ENCODE measurements at places on chromosomes 6 and 20.

- no peaks in the 10 kb centered on the region for H3K4me1 ChIP-seq
- DNase-seq = no peak
- H3K4me3 ChIP-seq = no peak overlapping the region
- no peaks in the 10 kb centered on the region for H3K27me3 ChIP-seq
- no peaks in the 10 kb centered on the region for H3K36me3 ChIP-seq
- peak overlapping the region; percentile 36 for H3K27ac ChIP-seq
Measured at GRCh38 chr6:119446115-119446554, 96.6 kb upstream of the MAN1A1 start.

DNA sequence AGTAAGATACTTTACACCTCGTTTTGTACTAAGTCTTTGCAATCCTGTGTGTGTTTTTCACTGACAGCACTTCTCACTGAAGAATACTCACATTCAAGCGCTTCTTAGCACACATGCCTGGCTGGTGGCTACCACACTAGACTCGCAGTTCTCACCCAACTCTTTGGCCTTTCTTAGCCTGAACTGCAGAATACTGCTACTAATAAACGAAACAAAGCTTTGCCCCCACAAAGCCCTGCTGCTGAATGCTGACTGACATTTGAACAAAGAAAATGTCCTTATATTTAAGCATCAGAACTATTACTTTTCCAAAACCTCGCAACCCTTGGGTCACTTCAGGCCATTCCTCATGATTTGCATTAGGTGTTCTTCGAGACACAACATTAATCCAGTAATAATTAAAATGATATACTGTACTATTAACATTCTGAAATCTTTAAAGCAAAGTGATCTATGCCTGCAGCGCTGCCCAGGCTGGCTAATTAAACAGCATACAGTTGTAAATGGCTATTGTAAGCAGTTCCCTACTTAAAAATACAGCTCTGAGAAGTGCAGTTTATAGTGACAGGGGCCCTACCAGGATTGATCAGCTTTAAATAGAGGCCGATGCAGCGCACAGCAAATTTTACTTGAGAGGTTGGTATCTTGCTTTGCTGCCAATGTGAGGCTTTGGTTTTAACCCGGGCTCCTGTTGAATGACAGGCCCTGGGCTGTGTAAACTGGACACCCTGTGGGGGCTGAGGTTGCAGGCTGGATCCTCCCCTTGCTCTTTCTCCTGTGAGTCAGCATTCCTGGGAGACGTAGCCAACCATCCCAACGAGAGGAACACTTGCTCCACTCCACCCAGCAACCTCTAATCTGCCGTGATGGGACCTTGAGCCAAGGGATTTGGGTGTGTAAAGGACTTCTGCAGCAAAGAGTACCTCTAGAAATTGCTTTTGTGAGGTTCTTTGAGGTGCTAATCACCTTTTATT lies 899.0 kb downstream of the TFAP2A start:
- no peaks in the 10 kb centered on the region for H3K36me3 ChIP-seq
- H3K4me1 ChIP-seq = no peaks in the 10 kb centered on the region
- no peak overlapping the region for H3K4me3 ChIP-seq
- H3K27me3 ChIP-seq = no peaks in the 10 kb centered on the region
- no peak for DNase-seq
- no peak overlapping the region for H3K27ac ChIP-seq

DNA sequence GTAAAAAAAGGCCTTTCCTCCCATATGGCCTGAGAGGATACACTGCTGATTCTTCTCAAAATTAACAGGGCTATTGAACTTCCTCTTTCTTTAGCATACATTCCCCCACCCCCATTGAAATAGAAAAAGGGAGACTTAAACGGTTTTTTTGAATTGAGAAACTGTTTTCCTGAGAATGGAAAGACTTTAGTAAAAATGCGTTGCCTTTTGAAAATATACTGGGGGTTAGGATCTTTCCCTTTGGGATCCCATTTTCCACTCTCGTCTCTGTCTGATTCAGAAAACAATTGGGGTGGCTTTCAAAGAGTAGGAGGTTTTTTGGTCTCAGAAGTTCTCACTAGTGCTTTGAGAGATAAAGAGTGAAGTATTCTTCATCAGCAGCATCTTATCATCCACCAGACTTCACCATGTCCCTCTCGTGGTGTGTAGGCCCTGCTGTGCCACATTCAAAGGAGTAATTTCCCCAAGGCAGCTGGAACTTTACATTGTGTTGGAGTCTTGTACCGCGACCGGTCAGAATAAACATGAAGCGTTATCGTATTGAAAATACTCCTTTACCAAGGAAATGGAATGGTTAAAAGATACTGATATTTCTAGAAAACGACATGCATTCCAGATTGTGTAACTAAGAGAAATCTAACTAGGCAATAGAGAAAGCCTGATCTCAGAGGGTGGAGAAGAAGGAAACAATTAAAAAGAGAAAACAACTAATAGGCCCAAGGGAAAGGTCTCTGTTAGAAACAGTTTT lies 10.6 kb downstream of the MYB start:
- H3K36me3 ChIP-seq = no peaks in the 10 kb centered on the region
- DNase-seq = no peak
- no peak overlapping the region for H3K4me3 ChIP-seq
- no peaks in the 10 kb centered on the region for H3K4me1 ChIP-seq
- no peak overlapping the region for H3K27ac ChIP-seq

GRCh38 chr6:72975352-72975752 lies 249.9 kb downstream of the KHDC1L start:
- H3K27ac ChIP-seq = peak overlapping the region; percentile 6
- no peaks in the 10 kb centered on the region for H3K36me3 ChIP-seq
- DNase-seq = no peak
- no peaks in the 10 kb centered on the region for H3K4me1 ChIP-seq
- no peak overlapping the region for H3K4me3 ChIP-seq
- no peaks in the 10 kb centered on the region for H3K27me3 ChIP-seq

DNA sequence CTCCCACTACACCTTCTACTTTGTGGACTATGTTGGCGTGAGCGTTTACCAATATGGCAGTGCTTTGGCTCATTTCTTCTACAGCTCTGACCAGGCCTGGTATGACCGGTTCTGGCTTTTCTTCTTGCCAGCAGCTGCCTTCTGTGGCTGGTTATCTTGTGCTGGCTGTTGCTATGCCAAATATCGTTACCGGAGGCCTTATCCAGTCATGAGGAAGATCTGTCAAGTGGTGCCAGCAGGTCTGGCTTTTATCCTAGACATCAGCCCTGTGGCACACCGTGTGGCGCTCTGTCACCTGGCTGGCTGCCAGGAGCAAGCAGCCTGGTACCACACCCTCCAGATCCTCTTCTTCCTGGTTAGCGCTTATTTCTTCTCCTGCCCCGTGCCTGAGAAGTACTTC lies 16.5 kb upstream of the EFHC1 start:
- no peaks in the 10 kb centered on the region for H3K36me3 ChIP-seq
- no peak overlapping the region for H3K4me3 ChIP-seq
- H3K27me3 ChIP-seq = no peaks in the 10 kb centered on the region

DNA sequence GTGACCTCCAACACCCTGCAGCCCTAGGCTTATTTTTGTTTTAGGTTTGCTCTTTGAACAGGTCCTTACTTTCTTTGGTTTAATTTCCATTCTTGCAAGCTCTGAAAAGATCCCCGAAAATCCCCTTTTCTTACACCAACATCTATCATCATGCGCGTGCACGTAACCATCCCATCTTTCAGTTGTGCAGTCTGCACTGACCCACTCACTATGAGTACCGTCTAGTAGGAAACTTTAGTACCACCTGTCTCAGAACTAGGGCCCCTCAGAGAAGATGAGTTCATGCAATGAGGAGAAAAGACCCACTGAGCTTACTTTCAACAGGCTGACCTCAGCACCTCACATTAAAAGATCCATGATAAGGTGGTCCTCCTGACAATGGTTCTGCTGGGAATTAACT lies 120.6 kb upstream of the AGPAT4 start:
- no peaks in the 10 kb centered on the region for H3K36me3 ChIP-seq
- DNase-seq = no peak

- DNase-seq = no peak
- no peak overlapping the region for H3K27ac ChIP-seq
- no peak overlapping the region for H3K4me3 ChIP-seq
Measured at GRCh38 chr6:17656644-17657043, 50.1 kb downstream of the NUP153 start.

- H3K27ac ChIP-seq = no peak overlapping the region
- no peak overlapping the region for H3K4me3 ChIP-seq
- no peak for DNase-seq
- no peaks in the 10 kb centered on the region for H3K36me3 ChIP-seq
- H3K4me1 ChIP-seq = no peaks in the 10 kb centered on the region
Measured at GRCh38 chr6:2008383-2008976, 236.9 kb downstream of the GMDS start.

- no peak overlapping the region for H3K4me3 ChIP-seq
- no peaks in the 10 kb centered on the region for H3K4me1 ChIP-seq
- no peak for DNase-seq
- H3K27ac ChIP-seq = no peak overlapping the region
- no peaks in the 10 kb centered on the region for H3K36me3 ChIP-seq
Measured at GRCh38 chr6:40325791-40326190, 261.4 kb downstream of the LRFN2 start.

GRCh38 chr6:27275025-27275956 lies 27.8 kb downstream of the PRSS16 start:
- no peak overlapping the region for H3K27ac ChIP-seq
- no peak for DNase-seq
- no peak overlapping the region for H3K4me3 ChIP-seq
- H3K27me3 ChIP-seq = no peaks in the 10 kb centered on the region

DNA sequence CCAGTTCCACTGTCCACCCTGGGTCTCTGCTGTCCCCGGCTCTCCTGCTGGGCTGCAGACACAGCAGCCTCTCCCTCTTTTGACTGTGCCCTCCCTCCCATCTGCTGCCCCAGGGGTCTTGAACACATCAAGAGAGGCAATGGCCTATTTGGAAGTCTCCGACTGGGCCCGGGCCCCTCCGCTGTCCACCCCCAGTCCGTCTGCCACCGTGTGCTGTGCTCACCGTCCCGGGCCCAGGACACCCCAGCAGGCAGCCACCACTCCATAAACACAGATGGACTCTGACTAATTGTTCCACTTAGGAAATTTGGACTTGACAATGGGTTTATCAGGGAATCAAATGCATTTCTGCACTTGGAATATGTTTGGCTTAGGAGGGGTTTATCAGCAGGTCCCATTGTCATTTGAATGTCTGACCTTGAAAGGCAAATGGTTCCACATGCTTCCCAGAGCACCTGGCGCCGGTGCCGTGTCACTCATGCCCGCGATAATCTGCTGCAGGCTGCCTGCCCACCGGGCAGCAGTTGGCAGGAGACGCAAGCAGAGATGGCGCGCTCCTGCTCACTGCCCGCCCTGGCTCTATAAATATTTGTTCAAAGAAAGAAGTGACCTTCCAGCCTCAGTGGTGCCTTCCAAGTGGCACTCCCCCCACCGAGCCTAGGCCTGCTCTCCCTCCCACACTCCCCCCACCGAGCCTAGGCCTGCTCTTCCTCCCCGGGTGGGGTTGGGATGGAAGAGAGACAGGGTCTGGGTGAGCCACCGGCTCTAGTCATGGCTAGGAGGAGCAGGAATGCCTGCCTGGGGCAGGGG lies 18.8 kb upstream of the FRMD1 start:
- no peaks in the 10 kb centered on the region for H3K36me3 ChIP-seq
- H3K27me3 ChIP-seq = peaks cover 13% of the 10 kb centered on the region
- DNase-seq = no peak
- H3K4me1 ChIP-seq = no peaks in the 10 kb centered on the region

DNA sequence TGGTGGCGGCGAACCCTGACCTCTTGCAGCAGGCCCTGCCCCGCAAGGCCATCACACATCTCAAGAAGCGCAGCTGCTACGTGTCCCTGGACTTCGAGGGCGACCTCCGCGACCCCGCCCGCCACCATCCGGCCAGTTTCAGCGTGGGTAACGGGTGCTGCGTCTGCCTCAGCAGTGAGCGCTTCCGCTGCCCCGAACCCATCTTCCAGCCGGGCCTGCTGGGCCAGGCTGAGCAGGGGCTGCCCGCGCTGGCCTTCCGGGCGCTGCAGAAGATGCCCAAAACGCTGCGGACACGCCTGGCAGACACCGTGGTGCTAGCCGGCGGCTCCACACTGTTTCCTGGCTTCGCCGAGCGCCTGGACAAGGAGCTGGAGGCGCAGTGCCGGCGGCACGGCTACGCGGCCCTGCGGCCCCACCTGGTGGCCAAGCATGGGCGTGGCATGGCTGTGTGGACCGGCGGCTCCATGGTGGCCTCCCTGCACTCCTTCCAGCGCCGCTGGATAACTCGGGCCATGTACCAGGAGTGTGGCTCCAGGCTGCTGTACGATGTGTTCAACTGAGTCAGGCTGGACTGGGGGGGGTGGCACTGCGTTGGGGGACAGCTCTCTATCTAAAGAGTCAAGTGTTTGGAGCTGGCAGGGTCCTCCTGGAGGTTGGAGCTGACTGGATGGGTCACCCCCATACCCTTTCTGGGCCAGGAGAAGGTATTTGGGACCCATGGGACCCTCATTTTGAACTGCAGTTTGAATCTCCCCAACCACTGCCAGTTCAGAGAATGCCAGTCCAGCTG lies 1.1 kb downstream of the ACTL10 start:
- peak; percentile 90 for DNase-seq
- H3K27ac ChIP-seq = peak overlapping the region; percentile 93
- H3K36me3 ChIP-seq = no peaks in the 10 kb centered on the region

DNA sequence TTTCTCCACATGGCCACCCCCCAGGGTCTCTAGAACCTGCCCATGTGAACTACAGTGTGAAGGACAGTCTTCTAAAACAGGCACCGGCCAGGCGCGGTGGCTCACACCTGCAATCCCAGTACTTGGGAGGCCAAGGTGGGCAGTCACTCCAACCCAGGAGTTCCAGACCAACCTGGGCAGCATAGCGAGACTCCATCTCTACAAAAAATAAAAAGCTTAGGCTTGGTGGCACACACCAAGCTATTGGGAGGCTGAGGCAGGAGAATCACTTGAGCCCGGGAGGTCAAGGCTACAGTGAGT lies 13.7 kb downstream of the ACSS1 start:
- H3K27ac ChIP-seq = peak overlapping the region; percentile 68
- H3K27me3 ChIP-seq = no peaks in the 10 kb centered on the region
- peaks cover 86% of the 10 kb centered on the region for H3K4me1 ChIP-seq
- H3K4me3 ChIP-seq = no peak overlapping the region

DNA sequence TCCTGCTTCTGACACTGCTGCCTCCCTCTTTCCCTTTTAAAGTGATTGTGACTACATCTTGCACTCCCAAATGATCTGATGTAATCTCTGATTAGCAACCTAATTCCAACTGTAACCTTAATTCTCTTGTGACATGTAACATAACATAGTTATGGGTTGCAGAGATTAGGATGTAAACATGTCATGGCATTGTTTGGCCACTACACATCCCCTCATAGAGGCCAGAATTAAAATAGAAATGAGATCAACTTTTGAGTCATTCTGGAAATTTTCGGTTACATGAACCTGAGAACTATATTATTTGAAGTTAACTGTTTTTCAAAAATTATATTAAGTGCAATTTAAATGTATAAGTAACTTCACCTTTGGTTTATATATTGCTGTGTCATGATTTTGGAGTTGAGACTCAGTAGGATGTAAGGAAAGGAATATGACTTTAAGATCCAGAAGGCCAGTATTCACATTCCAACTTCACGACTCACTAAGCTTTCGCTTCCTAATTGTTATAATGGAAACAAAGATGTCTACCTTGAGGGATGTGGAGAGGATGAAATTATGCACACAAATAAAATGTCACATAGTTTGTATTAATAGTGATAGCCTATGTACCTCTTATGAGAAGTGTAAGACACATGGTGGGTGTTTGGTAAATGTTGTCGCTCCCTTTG lies 611.9 kb upstream of the MAP3K7 start:
- H3K4me1 ChIP-seq = no peaks in the 10 kb centered on the region
- H3K27me3 ChIP-seq = no peaks in the 10 kb centered on the region
- DNase-seq = no peak
- H3K36me3 ChIP-seq = no peaks in the 10 kb centered on the region

All from ascending aorta (tissue), 2 donors.